SW 1271 (cell line): ENCODE measurements at places on chromosomes 4 and X.

GRCh38 chr4:3212391-3213105, 36.4 kb upstream of the MSANTD1 start:
- DNase-seq, result no peak

DNA sequence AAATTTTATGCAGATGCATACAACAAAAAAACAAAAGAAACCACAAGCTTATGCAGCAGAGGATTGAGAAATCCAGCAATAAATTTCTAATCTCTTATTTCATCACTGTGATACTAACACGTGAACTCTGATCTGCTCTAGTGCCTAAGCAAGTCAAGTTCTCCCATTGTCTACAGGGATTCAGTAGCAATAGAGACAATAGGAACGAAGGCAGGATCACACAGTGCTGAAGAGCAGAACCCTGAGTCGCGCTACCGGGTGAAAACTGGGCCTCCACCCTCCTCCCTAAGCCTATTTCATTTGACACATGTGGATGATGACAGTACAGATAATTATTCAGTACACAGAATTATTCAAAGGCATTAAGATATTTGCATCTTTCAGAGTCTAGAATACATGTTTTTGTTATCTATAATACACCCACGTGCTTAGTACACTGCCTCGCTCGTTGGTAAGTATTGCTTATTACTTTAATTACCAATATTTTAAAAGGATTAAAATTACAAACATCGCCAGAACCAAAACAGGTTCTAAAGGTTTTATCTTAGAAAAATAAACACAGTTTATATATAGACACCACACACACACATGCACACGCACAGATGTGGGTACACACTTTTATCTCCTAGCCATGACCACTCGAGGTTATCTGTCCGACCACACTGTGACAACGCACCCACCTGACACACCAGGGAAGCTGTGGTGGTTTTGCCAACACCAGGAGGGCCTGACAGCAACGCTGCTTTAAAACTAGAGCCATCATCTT, 60.1 kb downstream of the RFC1 start:
- DNase-seq, result no peak

GRCh38 chr4:74335341-74336021, 27.2 kb downstream of the EPGN start:
- DNase-seq, result no peak

DNA sequence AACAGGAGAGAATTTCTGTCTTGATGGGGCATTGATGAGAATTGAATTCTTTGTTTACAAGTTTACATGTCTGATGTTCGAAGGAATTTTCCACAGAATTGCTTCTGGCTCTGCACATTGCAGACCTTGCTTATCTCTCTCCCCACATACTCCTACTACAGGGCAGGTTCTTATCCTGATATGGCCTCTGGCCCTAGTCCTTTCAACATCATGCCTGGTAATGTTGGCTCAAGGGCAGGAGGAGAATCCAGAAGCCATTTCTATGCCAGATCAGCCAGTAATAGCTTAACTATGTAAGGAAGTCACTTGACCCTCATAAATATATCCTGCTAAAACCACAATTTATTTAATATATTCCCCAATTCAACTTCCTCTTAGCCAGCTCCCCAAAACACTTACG, 24.3 kb upstream of the TSPAN5 start:
- no peak for DNase-seq

- DNase-seq, result no peak
Measured at GRCh38 chr4:85732124-85732523, 257.2 kb downstream of the ARHGAP24 start.

DNA sequence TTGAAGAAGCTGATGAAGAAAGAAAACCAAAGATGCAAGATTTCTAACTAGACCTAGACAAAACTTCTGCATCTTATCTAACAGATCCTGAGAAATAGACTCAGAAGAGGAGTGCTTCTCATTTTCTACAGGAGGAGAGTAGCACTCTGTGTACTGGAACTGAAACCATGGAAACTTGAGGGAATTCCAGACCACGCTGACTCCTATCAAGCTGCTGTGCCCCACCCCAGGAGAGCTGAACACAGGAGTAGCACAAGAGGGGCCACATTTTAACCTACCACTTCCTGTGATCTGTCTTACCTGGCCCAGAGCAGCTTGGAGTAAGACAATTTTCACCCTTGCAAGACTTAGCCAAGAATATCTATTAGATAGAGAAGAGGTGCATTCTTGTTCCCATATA, 248.9 kb downstream of the SCFD2 start:
- no peak for DNase-seq

DNA sequence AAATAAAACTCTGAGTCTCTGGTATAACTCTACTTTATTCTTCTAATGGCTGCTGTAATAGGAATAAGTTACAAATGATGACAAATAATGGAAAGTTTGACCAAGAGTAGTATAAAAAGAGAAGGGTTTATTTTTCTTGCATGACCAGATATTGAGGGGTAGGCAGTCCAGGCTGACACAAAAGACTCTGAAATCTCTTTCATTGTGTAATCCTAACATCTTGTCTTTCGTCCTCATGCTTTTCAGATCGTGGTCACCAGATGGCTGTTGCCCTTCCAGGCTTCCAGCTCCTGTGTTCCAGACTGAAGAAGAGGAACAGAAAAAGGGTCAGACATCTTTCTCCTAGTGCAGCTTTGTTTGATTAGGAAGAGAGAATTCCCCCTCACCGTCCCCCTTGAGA, 176.9 kb upstream of the GK2 start:
- DNase-seq, result no peak

DNA sequence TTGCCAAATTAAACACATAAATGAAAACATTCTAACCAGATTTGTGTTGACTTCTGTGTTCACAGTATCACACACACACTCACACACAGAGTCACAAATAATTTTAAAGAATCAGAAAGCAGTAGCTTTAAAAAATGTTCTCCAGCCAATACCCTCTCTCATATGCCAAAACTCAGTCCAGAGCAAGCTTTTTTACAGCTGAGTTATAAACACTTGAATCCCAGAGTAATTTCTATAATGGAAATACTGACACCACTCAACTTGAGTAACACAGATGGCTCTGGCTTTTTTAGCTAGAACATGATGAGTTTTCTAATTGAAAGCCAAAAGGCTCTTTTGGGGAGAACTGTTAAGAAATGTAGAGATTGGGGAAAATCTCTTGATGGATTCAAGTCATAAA, 100.8 kb downstream of the DOCK11 start:
- DNase-seq, result no peak

- DNase-seq, result peak; percentile 6
Measured at GRCh38 chr4:112348488-112349158, 51.5 kb downstream of the ALPK1 start.

GRCh38 chr4:70746179-70746839, 24.5 kb downstream of the RUFY3 start:
- no peak for DNase-seq

DNA sequence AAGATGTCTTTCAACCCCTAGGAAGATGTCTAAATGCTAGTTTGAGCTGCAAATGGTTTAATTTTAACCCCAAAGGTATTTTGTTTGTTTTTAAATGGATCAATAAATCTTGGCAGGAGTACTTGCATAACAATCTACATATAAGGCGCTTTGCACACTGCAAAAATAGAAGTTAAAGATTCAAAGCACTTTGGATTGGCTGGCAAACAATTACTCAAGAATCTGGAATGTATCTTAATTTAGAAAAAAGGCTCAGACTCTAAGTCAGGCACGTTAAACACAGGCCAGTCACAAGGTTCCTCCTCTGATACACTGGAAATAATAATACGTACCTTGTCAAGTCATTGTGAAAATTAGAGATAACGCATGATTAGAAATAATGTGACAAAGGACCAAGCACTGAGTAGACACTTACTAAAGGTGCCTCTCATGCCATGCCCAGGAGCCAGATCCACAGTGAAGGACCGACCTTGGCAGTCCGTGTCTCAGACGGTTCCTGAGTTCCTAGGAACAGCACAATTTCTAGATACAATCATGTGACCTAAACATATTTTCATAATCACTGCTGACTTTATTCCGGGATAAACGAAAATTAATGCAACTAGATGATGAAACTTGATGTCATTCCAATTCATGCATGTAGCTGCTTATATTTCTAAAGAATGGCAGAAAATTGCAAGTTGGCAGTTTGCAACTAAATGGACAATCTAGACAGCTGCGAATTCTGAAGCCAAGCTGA, 49.6 kb downstream of the PROM1 start:
- no peak for DNase-seq

- DNase-seq, result no peak
Measured at GRCh38 chrX:55135171-55135570, 46.4 kb downstream of the PAGE2 start.

DNA sequence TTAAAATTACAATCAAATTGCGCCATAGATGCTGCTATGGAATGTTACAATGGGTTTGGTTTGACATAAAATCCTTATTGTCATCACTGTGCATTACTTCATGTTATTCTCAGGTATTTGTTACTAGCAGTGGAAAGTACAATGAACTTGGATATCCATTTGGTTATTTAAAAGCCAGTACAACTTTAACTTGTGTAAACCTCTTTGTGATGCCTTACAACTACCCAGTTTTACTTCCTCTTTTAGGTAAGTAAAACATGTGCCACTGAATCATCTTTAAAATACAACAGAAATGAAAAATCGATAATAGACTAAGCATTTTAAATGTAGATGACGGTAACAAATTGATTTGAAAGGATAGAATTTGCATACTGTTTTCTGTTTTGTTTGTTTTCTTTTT, 35.6 kb downstream of the INTS6L start:
- DNase-seq, result no peak

GRCh38 chrX:43822014-43822413, 60.2 kb downstream of the MAOB start:
- no peak for DNase-seq

- no peak for DNase-seq
Measured at GRCh38 chr4:153553819-153554170, 87.6 kb downstream of the TMEM131L start.

GRCh38 chrX:149471397-149471796, 33.7 kb downstream of the IDS start:
- DNase-seq, result no peak

- no peak for DNase-seq
Measured at GRCh38 chrX:21989384-21989783, 42.7 kb upstream of the PHEX start.

- DNase-seq, result no peak
Measured at GRCh38 chr4:3022112-3022511, 52.2 kb downstream of the HTT-AS start.

DNA sequence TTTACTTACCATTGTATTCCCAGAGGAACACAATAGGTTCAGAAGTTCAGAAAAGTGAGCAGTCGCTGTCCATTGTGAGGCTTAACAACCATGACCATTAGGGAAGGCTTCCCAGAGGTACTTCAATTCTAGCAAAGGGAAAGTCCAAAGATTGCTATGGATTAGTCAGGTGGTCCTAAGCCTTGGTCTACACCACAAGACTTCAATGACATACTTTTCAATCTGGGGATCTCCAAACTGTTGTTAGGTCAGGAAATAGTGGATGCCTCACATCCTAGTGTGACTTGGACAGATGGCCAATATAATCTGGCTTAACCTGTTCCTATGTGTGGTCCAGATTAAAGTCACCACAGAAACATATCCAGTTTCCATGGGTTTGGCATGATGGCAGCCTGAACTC, 118.0 kb downstream of the SPCS3 start:
- no peak for DNase-seq

DNA sequence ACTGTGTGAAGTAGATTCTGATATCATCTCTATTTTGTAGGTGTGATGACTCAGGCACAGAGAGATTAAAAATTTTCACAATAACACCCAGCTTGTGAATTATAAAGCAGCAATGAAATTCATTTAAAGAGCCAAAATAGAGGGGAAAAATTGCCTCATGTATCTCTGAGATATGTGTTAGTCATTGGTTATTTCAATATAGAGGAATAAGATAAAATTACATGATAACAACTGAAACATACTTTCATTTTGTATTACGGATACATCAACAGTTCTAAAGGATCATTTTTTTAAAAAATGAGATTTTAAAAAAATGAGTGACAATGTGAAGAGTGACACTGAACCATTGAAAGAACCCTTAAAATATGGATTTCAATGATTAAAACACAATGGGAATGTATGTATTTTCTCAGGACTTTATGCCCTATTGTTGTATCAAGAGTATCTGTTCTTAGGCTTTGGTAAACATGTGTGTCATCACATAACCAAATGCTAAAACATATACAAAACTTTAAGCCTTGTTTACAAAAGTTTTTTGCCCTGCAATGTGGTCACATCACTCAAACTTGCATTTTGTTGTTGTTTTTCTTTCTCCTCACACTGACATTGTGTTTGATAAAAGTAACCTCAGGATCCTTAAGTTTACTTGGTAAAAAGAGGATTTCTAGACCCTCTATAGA, 221.3 kb downstream of the ANTXR2 start:
- DNase-seq, result no peak

DNA sequence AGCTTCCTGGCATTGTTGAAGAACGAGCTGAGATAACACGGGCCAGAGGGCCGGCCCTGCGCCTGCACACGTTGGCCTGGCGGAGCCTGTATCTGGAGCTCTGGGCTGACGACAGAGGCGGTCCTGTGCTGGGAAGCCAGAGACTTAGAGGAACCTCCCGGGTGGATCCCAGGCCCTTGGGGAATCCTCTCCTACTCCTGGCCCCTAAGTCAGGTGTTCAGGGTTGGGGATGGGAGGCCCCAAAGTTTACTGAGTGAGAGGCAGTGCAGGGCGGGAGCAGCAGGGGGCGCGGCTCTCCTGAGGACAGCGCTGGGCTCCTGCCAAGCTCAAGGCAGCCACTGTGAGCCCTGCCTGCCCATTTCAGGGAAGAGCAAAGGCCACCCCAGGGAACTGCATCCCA, 2.5 kb upstream of the HTRA3 start:
- peak; percentile 8 for DNase-seq

GRCh38 chr4:107853444-107854355, 29.0 kb downstream of the SGMS2 start:
- peak; percentile 69 for DNase-seq

DNA sequence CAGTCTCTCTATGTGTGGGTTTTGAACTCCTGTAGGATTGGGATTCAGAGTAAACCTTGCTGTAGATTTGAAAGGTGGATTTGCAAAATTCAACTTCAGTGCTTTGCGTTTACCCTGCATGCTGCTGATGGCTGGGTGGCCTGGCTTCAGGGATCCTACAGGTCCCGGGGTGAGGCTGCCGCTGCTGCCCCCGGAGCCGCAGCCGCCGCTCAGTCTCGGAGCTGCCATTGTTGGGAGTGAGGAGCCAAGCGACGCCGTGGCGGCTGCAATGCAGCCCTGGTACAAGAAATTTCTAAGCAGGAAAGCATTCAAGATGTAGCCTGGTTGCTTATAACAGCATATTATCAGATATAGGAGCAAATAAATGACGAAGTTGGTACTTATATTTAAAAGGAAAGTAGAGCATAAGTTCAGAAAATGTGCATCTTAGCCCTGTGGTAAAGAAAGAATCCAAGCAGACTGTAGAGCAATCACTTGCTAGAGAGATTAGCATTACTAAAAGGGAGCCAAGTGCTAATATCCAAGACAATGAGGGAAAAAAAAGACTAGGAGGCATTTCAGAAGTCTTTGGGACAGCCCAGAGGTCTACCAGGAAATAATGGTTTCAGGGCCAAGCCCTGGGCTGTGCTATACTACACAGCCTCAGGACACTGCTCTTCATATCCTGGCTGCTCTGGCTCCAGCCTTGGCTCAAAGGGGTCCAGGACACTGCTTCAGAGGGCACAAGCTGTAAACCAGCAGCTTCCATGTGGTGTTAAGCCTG, 36.9 kb upstream of the CHIC1 start:
- no peak for DNase-seq

- no peak for DNase-seq
Measured at GRCh38 chr4:118757761-118758251, 72.6 kb downstream of the METTL14 start.

- no peak for DNase-seq
Measured at GRCh38 chrX:134374294-134374693, 85.7 kb upstream of the HPRT1 start.
